Calu3 (cell line): ENCODE measurements at places on chromosomes 11 and 22. TPM values are rescaled to one million over a fixed set of nuclear protein-coding genes. Genes with fewer than 3 reads are reported as not detected.

GRCh38 chr11:13939961-13940906 lies 22.3 kb upstream of the SPON1 start:
- no peaks in the 10 kb centered on the region for H3K4me1 ChIP-seq
- H3K27ac ChIP-seq: no peak overlapping the region
- H3K4me3 ChIP-seq: no peak overlapping the region

DNA sequence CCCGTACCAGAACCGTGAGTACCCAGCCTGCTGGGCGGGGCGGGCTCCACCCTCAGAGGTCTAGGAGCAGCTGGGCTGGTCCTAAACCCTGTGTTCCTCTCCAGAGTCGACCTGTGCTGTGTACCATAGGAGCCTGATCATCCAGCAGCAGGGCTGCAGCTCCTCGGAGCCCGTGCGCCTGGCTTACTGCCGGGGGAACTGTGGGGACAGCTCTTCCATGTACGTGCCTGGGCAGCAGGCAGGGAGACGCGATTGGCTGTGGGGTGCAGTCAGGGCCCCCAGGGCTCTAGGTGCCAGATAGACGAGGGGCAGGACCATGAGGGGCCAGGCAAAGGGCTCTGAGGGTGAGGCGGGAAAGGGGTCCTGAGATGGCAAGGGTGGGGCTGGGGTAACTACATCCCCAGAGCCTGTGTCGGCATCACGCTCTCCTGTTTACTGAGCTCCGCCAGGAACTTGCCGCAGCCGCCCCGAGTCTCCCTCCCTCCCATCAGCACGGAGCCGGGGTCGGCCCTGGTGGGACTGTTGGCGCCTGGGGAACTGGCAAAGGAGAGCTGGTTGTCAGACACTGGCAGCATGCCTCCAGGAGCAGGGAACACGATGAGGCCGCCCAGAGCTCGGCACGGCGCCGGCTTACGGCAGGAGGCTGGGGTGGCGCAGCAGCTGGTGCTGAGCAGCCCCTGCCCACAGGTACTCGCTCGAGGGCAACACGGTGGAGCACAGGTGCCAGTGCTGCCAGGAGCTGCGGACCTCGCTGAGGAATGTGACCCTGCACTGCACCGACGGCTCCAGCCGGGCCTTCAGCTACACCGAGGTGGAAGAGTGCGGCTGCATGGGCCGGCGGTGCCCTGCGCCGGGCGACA lies 22.9 kb upstream of the MUC5B start:
- H3K27ac ChIP-seq: no peak overlapping the region
- H3K27me3 ChIP-seq: no peaks in the 10 kb centered on the region
- no peak for DNase-seq
- peaks cover 6% of the 10 kb centered on the region for H3K4me1 ChIP-seq
- H3K4me3 ChIP-seq: no peak overlapping the region

- H3K27ac ChIP-seq: no peak overlapping the region
- no peaks in the 10 kb centered on the region for H3K36me3 ChIP-seq
- no peak for DNase-seq
Measured at GRCh38 chr11:125287491-125288210, 123.1 kb downstream of the PKNOX2 start.

GRCh38 chr11:121554552-121554951 lies 101.8 kb upstream of the SORL1-AS1 start:
- H3K4me3 ChIP-seq: no peak overlapping the region
- H3K4me1 ChIP-seq: peaks cover 15% of the 10 kb centered on the region
- H3K27ac ChIP-seq: no peak overlapping the region
- no peak for DNase-seq
- no peaks in the 10 kb centered on the region for H3K27me3 ChIP-seq

- no peaks in the 10 kb centered on the region for H3K36me3 ChIP-seq
- H3K4me1 ChIP-seq: no peaks in the 10 kb centered on the region
- H3K27me3 ChIP-seq: peaks cover 56% of the 10 kb centered on the region
- no peak for DNase-seq
- no peak overlapping the region for H3K4me3 ChIP-seq
Measured at GRCh38 chr22:35114131-35114980, 48.4 kb downstream of the ISX start.

DNA sequence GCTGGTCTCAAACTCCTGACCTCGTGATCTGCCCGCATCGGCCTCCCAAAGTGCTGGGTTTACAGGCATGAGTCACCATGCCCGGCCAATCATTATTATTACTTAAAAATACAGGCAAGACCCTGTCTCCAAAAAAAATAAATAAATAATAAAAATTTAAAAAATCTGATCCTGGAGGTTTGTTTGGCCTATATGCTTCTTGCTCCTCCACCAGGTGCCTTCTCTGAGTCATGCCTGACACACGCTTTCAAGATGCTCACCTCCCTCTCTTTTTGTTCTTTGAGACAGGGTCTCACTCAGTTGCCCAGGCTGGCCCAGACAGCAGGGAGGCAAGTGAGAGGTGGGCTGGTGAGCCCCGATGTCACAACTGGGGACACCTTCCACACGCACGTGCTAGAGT lies 13.5 kb downstream of the ZC3H7B start:
- H3K27me3 ChIP-seq: no peaks in the 10 kb centered on the region
- H3K36me3 ChIP-seq: peaks cover 10% of the 10 kb centered on the region
- no peak overlapping the region for H3K4me3 ChIP-seq
- no peak for DNase-seq
- H3K27ac ChIP-seq: no peak overlapping the region

PRCP gene
- total RNA-seq: 22.0 and 22.7 TPM in 2 replicates

LRRC74B gene
- total RNA-seq: not detected in 2 replicates

DBX1 gene
- total RNA-seq: not detected in 2 replicates
